CD4-positive, alpha-beta T cell treated with Interleukin-6 at 100 ng/mL for 8 hours (primary cell): ENCODE measurements at places on chromosomes 7 and 10.
A peak's percentile ranks its signal among the peaks of the same experiment; 100 is the strongest.

DNA sequence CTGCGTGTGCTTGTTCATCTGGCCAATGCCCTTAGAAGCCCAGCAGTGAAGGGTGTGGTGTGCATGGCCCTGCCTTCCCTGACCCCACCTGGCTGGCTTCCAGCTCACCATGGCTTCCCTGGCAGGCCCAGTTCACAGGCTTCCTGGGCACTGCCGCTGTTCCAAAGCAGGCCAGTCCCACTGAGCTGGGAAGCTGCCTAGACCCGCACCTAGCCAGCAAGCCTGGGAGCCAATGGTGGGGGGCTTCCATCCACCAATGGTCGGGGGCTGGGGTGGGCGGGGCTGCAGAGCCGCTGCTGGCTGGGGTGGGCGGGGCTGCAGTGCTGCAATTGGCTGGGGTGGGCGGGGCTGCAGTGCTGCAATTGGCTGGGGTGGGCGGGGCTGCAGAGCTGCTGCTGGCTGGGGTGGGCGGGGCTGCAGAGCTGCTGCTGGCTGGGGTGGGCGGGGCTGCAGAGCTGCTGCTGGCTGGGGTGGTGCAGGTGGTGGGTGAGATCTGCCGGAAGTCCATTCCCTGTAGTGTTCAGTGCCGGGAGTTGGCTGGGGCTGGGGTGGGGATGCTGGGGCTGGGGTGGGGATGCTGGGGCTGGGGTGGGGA lies 12.4 kb downstream of the CALY start:
- DNase-seq, result peak; percentile 33

DNA sequence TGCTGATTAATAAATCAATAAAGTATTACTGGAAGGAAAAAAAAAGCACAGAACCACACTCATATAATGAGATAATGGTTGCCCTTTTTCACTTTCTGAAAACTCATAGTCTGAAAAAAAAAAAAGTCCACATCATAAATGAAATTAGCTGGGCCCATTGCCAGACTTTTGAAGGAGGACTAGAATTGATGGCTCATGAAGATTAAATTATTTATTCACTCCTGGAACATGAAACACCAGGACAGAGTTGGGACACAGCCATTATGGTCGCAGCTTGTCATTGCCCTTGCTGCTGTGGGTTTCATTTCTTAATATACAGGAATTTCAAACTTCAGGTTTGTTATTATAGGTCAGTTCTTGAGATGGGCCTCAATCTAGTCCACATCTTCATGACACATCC lies 91.9 kb downstream of the CNTNAP2 start:
- DNase-seq, result no peak

- DNase-seq, result no peak
Measured at GRCh38 chr10:83374741-83375140, 764.6 kb upstream of the GHITM start.

DNA sequence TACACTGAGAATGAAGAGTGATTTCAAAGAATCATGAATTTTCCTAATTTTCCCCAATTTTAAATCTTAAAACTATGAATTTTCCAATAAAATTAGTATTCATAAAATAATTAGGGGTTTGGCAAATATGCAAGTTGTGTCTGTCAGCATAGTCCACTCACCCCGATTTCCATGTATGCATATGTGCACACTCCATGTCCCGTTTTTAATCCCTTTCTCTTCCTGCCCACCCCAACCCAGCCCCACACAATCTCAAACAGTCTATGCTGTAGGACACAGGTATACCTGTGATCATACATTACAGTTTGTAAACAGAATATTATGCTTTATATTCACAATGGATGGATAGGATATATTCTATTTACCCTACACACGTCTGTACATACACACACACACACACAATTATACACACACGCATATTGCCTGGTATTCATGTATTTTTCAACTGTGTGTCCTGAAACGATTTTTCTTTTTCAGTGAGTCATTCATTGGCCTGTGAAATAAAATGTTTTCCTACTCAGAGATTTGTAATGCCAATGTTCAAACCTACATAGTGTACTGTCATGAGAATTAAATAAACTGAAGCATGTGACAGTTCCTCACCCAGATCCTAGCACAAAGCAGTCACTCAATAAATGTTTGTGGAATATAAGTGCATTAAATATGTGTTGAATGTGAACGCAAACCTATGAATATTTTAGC lies 144.3 kb downstream of the PDE1C start:
- DNase-seq, result no peak

DNA sequence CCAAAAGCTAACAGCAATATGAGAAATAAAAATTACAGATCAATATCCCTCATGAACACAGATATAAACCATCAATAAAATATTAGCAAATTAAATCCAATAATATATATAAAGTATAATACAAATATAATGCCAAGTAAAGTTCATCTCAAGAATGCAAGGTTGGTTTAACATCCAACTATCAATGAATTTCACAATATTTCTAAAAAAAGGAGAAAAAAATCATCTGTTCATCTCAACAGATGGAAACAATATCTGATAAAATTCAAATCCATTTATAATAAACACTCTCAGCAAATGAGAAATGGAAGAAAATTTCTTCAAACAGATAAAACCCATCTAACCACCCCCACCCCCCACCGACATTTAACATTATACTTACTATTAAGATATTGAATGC lies 86.9 kb downstream of the SIRT1 start:
- DNase-seq, result no peak

GRCh38 chr7:33072471-33072870 lies 9.9 kb upstream of the NT5C3A start:
- DNase-seq, result no peak

GRCh38 chr10:62719061-62719460 lies 85.5 kb upstream of the ADO start:
- no peak for DNase-seq

DNA sequence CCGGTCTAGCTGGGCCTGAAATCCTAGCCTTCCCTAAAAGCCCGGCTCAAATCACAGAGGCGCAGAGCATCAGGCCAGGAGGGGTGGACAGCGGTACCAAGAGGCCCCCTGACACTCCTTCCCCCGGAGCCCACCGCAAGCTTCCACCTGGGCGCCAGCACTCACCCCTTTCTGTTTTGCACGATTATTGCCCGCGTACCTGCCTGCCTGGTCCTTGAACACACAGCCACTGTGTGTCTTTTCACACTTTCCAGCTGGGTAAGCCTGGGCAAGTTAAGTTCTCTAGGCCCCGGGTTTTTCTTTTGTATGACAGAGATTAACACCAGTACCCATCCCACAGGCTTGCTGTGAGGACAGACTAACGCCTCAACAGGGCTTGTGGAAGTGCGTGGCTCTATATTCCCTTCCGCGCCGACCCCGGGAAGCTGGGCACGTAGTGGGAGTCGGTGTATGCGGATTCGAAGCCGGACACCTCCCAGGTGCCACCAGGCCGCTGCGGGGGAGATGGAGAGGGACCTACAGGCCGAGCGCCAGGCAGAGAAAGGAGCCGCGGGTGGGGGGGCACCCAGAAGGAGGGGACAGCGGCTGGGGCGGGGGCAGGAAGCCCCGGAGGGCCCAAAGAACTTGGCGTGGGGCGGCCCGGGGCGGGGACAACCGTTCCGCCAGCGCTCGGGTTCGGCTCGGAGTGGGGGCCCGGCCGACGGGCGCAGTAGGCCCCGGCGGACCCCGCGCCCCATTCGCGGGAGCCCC lies 792 bp downstream of the ZNF746 start:
- peak; percentile 41 for DNase-seq

DNA sequence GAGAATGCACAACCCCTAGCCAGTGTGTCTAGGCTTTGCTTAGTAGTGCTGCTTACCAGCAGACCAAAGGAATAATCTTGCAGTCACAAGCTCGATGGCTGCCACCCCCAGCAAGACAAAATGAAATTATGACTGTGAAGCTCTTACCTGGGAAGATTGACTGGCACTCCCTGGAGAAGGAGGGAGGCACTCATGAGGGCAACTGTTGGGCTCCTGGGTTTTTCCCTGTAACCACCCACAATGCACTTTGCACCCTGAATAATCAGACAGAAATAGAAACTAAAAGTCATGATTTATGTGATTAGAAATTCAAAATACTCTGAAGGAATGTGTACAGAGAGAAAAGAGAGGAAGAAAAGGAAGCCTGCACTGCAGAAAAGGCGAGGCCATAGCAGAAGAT lies 144.3 kb upstream of the DGKB start:
- no peak for DNase-seq

DNA sequence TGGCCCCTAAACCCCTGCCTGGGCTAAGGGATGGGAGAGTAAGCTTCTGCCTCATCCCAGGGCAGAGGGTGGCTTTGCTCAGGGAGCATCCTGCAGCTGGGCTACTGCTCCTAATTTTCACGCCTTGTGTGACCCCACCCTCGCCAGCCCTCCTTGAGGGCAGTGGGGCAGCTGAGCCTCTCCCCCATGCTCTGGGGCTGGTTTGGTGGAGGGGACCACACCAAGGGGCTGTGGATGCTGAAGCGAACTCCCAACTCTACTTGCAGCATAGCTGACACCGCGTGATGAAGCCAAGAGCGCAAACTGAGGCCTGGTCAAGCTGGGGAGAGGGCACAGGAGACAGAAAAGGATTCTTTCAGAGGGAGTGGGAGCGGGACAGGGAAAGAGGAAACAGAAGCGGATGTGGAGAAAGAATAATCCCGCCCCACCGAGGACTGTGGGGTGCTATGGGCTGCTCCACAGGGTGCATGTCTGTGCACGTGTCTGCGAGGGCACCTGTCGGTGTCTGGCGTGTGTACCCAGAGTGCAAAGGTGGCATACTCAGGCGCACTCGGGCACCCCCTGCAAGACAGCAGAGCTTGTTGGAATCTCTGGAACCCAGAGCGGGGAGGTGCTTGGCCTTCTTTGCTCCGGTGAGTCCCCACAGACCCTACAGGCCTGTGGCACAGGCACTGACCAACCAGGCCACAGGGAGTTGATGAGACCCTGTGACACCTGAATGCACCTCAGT lies 19.4 kb upstream of the RASGEF1A start:
- no peak for DNase-seq

DNA sequence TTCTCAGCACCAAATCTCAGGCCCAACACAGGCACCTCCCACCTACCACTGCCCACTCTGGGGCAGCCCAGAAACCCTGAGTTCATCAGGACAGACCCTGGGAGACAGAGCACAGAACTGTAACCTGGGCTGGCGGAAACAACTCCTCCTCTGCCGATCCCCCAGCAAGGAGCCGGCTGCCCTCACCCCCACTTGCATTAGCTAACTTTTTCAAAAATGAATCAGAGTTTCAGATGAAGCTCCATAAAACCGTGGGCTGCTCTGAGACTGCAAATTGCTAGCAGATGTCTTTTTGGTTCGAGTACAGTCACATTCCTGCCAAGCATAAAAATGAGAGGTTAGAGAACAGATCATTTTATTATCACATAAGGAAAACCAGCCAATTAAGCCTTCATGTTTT lies 93.4 kb upstream of the PARD3 start:
- DNase-seq, result no peak

- no peak for DNase-seq
Measured at GRCh38 chr7:102830197-102830596, 81.4 kb downstream of the FAM185A start.

- DNase-seq, result no peak
Measured at GRCh38 chr7:38584443-38585210, 46.5 kb downstream of the AMPH start.

DNA sequence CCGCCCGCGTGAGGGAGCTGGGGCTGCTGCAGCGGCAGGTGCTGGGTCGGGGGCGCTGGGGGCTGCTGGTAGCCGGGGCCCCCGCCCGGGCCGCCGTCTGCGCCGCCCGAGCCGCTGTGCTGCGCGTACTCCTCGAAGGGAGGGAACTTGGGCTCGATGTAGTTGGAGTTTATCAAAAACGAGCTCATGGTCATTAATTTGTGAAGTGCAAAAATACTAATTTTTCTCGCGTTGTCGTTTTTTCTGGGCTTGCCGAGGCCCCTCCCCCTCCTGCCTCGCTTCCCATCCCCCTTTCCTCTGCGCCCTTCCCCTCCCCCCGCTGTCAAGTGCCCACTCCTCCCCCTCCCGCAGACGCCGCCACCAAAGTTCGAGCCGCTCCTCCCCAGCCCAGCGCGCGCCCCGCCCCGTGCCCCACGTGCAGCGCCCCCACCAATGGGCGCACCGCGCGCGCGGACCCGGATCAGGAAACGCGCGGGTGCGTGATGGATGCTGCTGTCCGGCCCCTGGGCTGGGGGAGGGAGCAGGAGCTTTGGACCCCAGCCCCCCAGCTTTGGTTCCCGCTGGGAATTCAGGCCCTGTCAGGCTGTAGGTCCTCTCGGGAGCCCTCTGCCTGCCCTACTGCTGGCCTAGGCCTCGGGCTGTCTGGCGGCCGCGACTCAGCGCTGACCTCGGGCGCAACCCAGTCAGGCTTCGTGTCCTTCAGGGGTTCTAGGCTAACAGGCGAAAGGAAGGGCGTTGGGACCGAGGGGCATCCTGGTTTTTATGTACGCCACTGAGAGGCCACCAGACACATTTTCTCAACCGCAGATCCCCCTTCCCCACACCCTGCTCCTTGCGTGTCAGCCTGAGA lies at the start of gene HOXA4:
Gene HOXA4, minus strand, starts transcription at position 218 of the 850 bp plus-strand sequence. Its CDS starts 24 bp downstream, at position 194.
- DNase-seq, result peak; percentile 80

- no peak for DNase-seq
Measured at GRCh38 chr10:49667991-49668390, 11.5 kb upstream of the C10orf53 start.

- DNase-seq, result no peak
Measured at GRCh38 chr7:90955641-90956207, 308.5 kb upstream of the FZD1 start.

DNA sequence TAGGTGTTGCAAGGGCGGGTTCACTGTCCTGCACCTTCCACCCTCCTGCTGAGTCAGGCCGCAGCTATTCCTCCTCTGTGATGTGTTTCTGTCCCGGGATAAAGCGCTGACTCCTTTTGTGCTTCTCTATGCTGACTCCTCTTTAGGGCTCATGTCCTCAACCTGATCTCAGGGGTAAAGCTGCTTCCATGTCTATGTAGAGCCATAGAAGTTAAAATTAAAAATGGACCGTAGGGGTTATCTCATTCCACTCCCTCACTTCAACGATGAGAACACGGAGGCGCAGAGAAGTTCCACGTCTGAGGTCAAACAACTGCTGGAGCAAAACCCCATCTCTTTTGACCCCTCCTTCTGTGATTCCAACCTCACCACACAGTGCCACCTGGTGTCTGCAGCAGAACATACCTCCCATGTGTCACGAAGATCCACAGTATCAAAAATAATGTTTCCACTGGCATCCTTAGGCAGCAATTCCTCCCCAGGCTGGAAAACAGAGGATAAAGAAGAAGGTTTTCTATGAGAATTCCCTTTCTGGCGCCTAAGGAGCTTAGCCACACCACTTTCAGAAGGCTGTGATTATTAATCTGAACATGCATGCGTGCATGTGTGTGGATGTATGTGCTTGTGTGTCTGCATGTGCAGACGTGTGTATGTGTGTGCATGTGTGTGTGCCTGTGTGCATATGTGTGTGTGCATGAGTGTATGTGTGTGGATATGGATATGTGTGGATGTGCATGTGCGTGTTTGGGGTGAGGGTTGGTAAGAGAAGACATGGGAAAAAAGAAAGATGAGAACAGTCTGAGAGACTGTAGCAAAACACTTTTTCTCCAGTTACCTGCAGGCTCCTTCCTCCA lies 81.2 kb upstream of the UCN3 start:
- DNase-seq, result peak; percentile 68

DNA sequence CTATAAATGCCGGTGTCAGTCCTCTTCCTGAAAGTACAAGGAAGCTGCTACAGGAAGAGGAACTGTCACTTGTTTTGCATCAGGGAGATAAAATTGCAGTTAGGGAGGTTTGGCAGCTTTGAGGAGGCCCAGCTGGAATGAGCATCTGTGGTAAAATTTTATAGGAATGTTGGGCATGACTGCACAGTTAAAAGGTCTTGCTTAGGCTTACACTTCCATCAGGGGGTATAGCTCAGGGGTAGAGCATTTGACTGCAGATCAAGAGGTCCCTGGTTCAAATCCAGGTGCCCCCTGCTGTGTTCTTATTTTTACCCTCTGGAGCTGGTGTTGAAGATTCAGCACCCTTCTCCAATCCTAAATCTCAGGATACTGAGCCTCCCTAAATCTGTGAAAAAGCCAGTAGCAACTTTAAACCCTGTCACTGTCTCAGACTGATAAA lies 65.9 kb downstream of the ZNF467 start:
- no peak for DNase-seq
